ENCODE measurements at places on chromosomes 1 and 21. TPM values are rescaled to one million over a fixed set of nuclear protein-coding genes. Genes with fewer than 3 reads are reported as not detected.

Gene TFF3
- 31.5 TPM for total RNA-seq

Gene FLAD1
- total RNA-seq, result 59.0 TPM

Gene LHX4
- 0.22 TPM for total RNA-seq

Gene SLC5A9
- 2.1 TPM for total RNA-seq

Gene OR2T29
- not detected for total RNA-seq
